ENCODE measurements at places on chromosomes 2 and 18. TPM values are rescaled to one million over a fixed set of nuclear protein-coding genes. Genes with fewer than 3 reads are reported as not detected.

Gene HOXD3
- 0.65 TPM for total RNA-seq

- no peak for DNase-seq
Measured at GRCh38 chr2:140529706-140530105, 1601.1 kb downstream of the LRP1B start.

Gene PRSS56
- total RNA-seq = not detected

DNA sequence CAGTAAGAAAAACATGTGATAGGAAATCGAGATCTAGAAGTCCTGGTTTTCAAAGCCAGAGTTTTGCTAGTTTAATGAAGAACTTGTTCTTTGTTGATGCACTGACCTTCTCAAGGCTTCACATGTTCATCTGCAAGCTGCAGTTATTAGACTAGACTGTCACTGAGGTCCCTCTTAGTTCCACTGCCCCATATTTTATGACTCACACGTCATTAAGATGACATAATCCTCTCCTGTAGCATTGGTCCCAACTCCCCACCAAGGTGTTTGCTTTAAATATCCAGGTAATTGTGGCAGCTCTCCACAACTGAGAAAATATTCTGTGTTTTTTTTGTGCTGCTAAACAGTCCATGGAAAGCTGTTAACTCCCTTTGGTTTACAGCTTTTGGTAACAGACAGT, 149.7 kb downstream of the MREG start:
- no peak for DNase-seq

DNA sequence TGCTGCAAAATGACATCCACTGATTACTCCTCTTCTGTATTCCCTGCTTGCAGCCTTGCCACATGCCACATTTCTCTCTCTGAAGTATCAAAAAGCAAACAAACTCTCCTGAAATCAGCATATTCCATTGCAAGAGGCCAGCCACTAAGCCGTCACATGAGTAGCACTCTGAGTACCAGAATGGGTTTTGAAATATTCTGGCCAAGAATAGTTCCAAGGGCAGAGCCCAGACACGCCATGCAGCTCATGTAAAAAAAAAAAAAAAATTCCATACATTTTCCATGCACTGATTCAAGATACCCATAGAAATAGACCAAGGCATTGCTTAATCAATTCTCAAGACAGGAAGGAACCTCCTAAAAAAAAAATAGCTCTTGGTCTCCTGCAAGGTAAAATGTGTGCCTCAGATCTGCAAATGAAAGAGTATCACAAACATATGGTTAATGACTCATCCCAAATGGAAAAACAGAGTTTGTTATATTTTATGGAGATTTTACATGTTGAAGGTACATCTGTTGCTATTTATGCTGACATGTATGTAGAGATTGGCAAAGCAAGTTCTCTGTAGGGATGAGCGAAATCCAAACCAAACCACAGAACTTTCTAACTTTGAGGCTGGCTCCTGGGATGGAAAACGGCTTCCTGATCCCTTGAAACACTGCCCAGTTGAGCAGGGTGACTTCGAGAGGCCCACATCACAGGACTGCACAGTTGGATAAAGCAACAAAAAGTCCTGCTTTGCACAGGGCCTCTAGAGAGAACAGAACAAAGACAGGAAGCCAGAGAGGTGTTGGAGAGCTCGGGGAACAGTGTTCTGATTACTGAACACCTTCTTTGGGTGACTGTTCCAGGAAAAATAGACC, 346.2 kb downstream of the ZNF521 start:
- DNase-seq = no peak

Gene HMSD
- not detected for total RNA-seq

GRCh38 chr18:75107196-75107930, 101.6 kb downstream of the PTGR3 start:
- DNase-seq = no peak

DNA sequence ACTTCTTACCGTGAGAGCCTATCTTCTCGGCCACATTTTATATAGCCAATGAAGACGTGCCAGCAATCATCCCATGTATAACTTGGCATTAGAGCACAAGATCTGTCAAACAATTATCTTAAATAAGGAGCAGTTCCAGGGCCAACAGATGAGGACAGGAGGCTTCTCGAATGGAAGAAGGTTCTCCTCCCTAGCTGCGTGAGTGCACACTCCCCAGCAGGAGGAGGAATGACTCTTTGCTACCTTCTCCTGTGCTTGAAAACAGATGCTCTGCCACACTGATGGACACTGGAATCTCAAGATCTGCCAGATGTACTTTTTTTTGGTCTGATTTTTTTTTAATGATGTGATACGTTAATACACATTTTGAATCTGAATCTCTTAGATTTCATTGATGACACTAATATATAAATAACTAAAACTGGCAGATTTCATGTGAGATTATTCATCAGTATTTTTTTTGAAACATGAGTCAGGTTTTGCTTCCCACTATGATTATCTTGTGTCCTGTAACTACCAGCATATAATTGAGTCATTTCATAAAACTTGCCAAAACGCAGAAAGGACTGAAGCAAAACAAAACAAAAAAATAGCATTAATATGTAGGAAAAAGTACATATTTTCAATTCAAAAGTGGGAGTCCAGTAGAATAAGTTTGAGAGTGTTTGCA, 626 bp upstream of the VIT start:
- DNase-seq = no peak

- no peak for DNase-seq
Measured at GRCh38 chr18:58668211-58668610, 3.1 kb upstream of the MALT1 start.

- no peak for DNase-seq
Measured at GRCh38 chr2:36456227-36457175, 100.9 kb downstream of the CRIM1 start.

GRCh38 chr2:18690342-18690741, 101.0 kb upstream of the NT5C1B start:
- no peak for DNase-seq

DNA sequence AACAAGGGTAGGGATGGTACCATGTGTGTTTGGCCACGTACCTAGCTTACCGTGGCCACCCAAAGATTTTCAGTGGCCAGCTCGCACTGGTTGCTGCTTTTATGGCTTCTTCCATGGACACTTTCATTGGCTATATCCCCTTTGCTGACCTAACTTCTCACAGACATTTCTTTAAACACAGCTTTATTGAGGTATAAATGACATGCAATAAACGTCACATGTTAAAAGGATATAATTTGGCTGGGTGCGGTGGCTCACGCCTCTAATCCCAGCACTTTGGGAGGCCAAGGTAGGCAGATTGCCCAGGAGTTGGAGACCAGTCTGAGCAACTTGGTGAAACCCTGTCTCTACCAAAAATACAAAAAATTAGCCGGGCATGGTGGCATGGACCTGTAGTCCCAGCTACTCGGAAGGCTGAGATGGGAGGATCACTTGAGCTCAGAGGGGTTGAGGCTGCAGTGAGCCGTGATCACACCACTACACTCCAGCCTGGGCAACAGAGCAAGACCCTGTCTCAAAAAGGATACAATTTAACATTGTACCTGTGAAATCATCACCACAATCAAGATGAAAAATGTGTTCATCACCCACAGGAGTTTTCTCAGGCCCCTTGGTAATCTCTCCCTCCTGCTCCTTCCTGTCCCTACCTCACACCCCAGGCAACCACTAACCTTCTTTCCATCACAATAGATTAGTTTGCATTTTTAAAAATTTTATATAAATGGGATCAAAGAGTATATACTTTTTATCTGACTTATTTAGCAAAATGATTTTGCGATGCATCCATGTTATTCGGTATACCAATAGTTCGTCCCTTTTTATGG, 127.8 kb upstream of the PPP1CB start:
- no peak for DNase-seq

DNA sequence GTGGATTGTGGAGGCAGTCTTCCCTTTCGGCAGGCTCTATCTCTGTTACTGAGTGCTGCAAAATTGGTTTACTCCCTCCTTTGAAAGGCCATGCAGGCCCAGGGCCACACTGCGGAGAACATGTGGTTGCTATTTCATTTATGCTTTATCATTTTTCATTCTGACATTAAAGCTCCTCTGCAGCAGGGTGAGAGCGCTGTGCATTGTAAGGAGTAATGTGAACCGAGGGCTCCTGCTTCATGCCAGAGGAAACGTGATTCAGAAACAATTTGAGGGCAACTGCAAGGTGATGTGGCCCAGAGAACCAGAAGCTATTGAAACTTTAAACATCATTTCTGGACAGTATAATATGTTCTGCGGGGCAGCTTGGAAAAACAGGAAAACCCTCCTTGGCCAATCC, 341.6 kb upstream of the NT5C1B start:
- no peak for DNase-seq

Gene HIBCH
- 22.1 TPM for total RNA-seq

GRCh38 chr2:188201639-188202038, 90.0 kb upstream of the GULP1 start:
- no peak for DNase-seq

Data from omental fat pad (tissue), 4 donors.